ENCODE measurements at places on chromosomes 2 and 18.
A peak's percentile ranks its signal among the peaks of the same experiment; 100 is the strongest.

DNA sequence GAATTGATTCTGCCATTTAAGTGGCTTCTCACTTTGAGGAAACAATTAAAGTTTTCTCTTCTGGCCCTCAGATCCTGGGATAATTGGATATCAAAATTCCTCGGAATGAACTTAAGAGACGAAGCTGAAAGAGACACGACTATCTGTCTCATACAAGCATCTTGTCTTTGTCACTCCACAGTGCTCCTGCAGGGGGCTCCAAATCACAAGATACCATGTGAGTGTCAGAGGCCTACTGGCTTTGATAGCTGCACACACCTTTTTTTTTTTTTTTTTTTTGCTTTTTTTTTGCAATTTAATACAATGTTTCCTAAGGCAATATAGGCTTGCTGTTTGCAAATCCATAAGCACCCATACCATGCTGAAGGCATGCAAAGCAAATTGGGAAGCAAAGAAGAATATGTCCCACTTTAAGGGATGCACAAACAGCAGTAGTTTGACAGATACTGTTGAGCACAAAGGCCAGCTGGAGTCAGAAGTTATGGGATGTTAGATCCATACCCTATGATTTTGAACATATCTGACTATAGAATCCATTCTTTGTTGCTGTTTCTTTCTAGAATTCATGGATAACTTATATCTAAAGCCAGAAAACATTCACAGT, 109.0 kb upstream of the CBLN2 start:
- peak; percentile 24 for DNase-seq

GRCh38 chr2:205403244-205403825, 279.0 kb upstream of the NRP2 start:
- no peak for DNase-seq

GRCh38 chr2:54528311-54528955, 72.3 kb downstream of the SPTBN1 start:
- DNase-seq = no peak

GRCh38 chr2:219598308-219599078, 836 bp downstream of the STK11IP start:
- no peak for DNase-seq

GRCh38 chr18:12911025-12911928, 27.2 kb upstream of the PTPN2 start:
- DNase-seq = peak; percentile 29

DNA sequence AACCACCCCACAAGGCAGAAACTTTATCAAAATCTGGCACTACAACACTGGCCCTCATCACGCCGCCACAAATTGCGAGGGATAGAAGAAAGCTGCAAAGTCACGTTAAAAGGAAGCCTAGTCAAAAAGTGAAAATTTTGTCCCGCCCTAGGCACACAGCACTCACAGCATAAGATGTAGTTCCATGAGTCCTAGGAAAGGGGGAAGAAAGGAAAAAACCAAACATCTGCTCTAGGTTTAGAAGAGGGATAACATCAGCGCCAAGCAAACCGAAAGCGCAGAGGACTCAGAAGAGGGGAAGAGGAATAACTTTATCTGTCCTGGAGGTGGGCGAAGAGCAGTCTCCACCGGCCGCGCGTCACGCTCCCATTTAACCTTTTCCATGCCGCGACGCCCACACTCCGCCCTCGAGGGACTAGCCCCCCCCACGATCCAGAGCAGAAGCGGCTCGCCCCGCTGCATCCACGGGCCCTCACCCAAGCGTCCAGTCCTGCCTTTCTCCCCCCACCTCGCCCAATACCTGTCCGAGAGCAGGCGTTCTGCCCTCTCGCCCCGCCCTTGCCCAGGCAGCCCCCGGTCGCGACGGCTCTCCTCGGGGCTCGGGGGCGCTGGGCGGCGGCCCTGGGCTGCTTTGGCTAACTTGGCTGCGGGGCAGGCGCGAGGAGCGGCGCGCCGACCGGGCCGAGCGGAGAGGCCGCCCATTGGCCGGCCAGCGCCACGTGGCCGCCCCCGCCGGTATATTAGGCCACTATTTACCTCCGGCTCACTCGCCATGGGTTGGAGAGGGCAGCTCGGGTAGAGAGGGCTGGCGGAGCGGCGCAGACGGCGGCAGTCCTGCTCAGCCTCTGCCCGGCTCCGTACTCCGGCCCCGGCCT, at the start of gene HOXD1:
HOXD1 (plus strand) TSS at position 770 of the 875 bp plus-strand sequence. CDS start 134 bp downstream, outside the sequence.
- DNase-seq = no peak

DNA sequence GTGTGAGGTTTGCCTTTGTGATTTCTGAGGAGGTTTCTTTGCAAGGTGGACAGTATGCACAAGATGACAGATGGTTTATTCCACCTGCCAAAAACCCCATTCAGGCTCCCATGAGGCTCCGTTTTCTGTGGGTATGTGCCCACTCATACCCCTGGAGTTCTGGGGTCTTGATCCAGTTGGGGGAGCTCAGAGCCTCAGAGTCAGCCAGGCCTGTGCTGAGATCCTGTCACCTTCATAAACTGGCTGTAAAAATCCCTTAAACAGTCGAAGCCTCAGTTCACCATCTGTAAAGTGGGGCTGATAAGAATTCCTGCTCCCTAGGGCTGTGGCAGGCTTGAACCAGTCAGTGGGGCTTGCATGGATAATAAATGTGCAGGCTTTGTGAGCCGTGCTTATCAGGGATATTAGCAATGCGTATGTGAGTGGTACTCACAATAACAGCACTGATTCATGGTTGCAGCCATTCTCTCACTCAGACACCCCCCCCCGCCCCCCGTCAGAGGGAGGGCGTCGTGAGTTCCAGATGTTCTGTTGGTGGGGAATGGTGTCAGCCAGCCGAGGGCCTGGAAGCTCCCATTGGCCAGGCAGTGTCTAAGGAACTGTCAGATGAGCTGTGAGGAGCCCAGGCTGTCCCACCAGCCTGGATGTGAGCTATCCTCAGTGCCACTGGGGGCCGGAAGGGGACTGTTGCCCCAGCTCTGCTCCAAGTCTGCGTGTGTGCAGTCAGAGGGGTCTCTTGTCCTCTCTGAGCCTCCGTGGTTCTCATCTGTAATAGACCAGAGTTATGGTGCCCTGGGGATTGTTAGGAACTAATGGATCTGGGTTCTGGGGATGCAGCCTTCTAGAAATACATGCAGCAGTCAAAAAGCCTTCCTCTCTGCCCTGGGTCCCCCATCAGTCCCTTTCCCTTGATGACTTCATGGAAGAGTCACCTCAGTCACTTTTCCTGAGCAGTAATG, 51.7 kb downstream of the KCNIP3 start:
- DNase-seq = no peak

- no peak for DNase-seq
Observed at GRCh38 chr18:31634331-31634713, 42.6 kb downstream of the TTR start.

DNA sequence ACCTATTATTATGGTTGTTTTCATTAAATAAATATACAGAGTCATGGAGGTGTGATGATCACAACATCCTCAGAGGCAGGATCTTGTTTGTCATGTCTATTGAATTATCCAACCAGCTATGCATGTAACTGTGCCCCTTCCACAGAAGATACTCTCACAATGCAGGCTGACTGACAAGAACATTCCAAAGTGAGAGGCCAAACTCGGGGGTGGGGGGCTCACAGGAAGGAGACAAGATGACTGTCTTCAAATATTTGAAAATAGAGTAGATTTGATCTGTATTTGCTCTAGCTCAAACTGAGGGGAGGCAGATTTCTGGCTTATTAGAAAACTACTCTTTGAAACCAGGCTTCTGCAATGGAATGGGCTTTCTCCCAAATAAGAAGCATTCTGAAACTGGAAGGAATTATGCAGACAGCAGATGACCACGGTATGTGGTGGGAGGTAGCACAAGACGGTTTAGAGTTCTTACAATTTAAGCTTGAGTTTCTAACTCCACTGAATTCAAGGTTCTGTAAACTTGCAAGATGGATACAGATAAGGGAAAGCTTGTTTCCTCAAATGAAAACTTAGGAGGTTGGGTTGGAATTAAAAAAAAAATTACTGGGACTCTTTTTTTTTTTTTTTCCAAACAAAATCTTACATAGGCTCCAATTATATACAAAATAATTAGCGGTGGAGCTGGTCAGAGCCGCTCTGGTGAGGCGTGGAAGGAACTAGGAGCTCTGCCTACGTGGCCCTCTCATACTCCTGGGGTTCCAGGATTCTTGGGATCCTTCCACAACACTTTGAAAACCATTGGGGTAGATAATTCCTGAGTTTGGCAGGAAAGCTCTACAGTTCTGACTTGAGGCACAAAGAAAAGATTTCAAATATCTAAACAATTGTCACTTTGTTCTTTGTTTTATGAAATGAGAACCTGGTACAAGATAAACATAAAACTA, 79.3 kb downstream of the PLA2R1 start:
- DNase-seq = no peak

DNA sequence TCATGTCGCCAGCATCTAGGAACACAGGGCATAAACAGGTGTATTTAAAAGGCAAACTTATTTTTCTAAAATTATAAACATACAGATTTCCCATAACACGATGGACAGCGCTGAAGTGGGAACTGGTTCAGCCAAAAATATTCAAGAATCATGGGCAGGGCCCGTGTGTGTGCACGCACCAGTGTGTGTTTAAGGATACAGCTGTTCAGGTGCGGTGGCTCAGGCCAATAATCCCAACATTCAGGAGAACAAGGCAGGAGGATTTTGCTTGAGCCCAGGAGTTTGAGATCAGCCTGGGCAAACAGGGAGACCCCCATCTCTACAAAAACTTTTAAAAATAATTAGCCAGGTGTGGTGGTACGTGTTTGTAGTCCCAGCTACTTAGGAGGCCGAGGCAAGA, 288.6 kb upstream of the HDAC4 start:
- DNase-seq = no peak

DNA sequence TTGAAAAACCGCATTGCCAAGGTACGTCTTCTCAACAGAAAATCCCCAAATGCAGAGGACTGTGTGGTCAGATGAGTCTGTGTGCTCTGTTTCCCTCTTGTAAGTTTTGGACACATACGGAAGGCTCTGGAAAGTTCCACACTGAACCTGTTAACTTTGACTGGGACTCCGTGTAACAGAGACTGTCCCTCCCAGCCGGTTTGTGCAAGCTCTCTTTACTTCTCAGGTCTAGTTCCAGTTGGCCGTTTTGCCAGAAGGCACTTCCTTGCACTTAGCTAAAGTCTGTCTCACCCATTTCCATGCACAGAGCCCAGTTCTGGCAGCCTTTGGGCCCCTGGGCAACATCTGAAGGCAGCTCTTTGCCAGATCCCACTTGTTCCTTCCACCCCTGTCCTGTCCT, 22.0 kb downstream of the EFHD1 start:
- DNase-seq = no peak

- DNase-seq = no peak
Observed at GRCh38 chr18:13610555-13611141, 115.7 kb downstream of the FAM210A start.

DNA sequence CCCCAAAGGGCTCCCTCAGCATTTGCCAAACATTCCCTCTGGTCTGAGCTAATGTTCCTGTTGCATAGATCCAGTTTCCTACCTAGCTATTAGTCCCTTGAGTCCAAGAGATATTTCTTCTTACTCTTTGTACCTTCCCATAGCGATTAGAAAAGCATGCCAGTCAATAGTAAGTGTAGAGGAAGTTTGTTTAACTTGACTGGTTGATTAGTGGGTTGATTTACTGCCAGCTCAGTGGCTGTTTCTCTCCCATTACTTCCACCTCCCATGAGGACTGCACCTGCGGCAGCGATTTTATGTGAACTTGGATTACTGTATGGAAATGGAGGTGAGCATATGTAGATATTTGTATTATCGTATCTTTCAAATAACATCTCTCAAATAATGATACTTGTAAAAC, 1748.4 kb upstream of the CELF4 start:
- DNase-seq = peak; percentile 65

- no peak for DNase-seq
Observed at GRCh38 chr2:26631401-26632170, 9.6 kb downstream of the CIB4 start.

- no peak for DNase-seq
Observed at GRCh38 chr2:219281588-219281987, 2.4 kb downstream of the DNAJB2 start.

DNA sequence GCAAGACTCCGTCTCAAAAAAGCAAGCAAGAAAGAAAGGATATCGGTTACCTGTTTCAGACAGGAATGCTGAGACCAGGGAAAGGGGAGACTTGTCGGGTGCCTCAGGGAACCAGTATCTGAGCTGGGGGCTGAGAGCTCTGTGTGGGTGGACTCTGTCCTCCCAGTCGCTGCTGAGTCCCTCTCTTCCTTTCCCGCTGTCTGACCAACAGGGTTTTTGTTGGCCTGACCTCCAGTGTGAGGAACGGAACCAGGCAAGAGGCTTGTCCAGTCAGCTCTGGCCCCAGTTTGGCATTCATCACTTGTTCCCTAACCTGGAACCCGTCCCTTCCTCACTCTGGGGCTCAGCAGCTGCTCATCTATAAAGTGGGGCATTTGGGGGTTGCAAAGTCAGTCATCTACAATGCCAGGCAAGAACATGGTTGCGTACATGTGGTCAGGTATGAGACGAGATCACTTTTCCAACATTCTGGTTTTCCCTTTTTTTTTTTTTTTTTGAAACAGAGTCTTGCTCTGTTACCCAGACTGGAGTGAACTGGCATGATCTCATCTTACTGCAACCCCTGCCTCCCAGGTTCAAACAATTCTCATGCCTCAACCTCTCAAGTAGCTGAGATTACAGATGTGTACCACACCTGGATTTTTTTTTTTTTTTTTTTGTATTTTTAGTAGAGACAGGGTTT, 116.4 kb downstream of the PLB1 start:
- no peak for DNase-seq

GRCh38 chr2:41242001-41242331, 790.1 kb upstream of the SLC8A1 start:
- no peak for DNase-seq

GRCh38 chr18:6748241-6748640, 18.7 kb downstream of the ARHGAP28 start:
- no peak for DNase-seq

GRCh38 chr2:101238930-101239759, 13.5 kb upstream of the CNOT11 start:
- DNase-seq = peak; percentile 86

- peak; percentile 82 for DNase-seq
Observed at GRCh38 chr2:127563458-127564428, 28.3 kb downstream of the MYO7B start.

DNA sequence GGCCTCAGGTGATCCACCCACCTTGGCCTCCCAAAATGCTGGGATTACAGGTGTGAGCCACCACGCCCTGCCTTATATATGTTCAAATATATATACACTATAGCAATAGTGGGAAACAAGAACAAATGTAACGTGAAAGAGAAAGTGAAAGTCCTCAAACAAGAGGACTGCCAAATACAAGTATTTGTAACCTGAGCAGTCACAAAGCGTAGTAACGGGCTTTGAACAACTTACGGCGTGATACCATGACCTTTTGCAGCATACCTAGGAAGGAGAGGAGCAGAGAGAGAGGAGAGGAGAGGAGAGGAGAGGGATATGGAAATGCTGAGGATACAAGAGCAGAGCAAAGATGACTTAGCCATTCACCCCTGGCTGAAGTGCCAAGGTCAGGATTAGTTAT, 113.8 kb upstream of the RGPD4 start:
- peak; percentile 35 for DNase-seq

- DNase-seq = no peak
Observed at GRCh38 chr2:113200736-113201490, 27.1 kb downstream of the PSD4 start.

DNA sequence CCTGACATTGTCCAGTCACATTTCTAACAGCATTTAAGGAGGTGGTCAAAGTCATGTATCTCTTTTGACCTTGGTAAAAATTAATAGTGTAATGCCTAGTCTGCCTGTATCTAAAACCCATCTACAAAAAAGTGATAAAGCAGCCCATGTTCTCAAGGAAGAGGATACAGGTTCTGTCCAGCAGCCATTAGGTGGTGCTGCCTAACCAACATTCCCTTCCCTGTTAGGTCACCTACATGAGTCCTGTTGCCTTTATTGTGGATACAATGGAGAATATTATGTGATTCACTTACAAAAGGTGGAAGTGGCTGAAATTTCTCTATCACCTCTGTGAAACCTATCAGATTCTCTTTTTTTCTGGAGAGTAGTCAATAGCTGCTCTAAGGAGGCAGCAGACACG, 52.5 kb downstream of the AQP4 start:
- peak; percentile 51 for DNase-seq
